ENCODE measurements at places on chromosomes 5 and 9.

- DNase-seq: no peak
These were observed 563.8 kb downstream of the TLE1 start for GRCh38 chr9:81125446-81126092.

GRCh38 chr5:16808021-16808420, 128.1 kb downstream of the MYO10 start:
- DNase-seq: no peak

DNA sequence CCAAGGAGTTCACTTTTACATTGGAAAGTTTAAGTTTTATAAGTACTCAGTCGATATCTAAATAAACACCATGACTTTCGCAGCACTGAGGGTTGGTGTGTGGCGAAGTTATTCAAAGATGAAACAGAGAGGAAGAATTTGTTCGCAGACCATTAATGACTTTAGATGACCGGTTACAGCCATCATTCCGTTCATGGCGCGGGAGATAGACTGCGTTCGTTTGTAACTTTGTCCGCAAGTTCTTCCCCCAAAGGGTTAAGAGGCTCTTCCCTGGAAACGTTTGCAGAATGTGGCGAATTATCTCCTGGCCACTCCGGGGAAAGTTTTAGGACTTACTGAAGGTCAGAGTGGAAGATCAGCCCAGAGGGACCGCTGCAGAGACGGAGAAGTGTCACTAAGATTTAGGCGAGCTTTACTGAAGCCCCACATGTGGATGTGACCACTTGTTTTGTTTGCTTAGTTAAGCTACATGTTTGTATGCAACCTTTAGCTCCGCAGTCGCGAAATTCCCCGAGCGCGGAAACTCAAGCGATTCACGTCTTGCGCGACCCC, 2.2 kb upstream of the FOXD1 start:
- DNase-seq: no peak

GRCh38 chr9:93916358-93916757, 38.8 kb downstream of the BARX1 start:
- DNase-seq: no peak

- DNase-seq: no peak
These were observed 758.4 kb upstream of the SEMA6A start for GRCh38 chr5:117333011-117333410.

DNA sequence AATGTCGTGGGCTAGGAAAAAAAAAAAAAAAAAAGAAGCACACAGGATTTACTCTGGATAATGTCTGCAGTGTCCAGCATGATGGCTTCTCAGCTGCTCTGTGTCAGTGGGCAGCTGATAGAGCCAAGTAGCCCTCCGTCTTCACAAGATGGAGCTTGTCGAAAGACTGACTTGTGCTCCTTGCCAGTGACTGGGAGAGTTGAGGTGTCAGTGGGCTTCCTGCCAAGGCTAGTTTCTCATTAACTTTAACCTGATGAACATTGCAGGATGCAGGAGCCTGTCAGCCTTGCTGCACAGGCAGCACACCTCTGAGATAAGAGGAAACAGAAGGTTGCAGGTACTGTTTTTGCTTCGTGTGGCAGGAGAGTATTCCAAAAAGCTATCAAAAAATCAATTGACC, 171.4 kb upstream of the SGCD start:
- no peak for DNase-seq

DNA sequence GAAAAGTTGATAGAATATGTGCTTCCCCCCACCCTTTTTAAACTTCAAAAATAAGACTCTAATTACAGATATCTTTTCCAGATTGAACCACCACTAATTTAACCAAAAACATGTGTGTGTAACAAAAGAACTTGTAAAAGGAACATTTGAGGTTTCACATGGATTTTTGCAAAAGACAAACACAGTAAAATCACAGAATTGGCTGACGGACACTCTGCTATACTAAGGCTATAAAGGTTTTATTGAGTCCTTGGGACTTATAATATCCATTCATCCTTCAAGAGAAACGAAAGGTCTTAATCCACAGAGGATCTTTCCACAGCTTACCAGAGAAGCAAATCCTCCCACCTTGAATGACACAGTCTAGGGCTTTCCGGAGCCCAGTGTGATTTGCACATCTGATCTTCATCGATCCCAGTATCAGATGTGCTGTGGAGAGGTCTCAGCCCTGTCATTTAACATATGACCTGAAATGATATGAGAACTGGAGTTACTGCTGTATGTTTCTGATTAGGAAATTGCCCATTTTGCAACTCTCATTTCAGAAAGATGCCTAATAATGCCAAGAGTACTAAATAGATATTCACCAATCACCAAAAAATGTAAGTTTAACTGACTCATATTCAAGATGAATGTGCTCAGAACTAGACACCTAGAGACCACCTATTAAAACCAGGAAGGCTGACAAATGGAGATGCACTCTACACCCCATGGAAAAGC, 256.5 kb upstream of the FBXL7 start:
- DNase-seq: no peak

DNA sequence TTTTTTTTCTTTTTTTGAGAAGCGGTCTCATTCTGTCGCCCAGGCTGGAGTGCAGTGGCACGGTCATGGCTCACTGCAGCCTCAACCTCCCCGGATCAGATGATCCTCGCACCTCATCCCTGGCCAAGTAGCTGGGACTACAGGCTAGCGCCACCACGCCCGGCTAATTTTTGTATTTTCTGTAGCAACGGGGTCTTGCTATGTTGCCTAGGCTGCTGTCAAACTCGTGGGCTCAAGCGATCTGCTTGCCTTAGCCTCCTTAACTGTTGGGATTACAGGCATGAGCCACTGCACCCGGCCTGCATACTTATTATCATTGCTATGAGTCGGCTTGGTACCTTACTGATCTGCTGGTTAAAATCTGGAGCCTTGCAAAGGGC, 790 bp upstream of the IARS1 start:
- no peak for DNase-seq

DNA sequence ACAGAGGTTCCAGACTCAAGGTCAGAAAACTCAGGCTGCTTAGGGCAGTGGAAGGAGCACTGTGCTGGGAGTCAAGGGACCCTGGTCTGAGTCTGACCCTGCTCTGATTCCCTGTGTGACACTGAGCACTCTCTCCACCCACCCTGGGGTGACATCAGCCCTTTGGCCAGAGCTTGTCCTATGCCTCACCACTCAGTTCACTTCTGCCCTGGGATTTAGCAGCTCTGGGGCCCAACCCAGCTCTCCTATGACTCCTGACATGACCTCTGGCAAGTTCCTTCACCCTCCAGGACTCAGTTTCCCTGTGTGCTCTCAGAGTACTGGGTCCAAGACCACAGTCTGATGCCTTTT, 63.9 kb downstream of the FAM114A2 start:
- no peak for DNase-seq

- no peak for DNase-seq
These were observed 94.7 kb downstream of the YTHDC2 start for GRCh38 chr5:113608113-113608596.

DNA sequence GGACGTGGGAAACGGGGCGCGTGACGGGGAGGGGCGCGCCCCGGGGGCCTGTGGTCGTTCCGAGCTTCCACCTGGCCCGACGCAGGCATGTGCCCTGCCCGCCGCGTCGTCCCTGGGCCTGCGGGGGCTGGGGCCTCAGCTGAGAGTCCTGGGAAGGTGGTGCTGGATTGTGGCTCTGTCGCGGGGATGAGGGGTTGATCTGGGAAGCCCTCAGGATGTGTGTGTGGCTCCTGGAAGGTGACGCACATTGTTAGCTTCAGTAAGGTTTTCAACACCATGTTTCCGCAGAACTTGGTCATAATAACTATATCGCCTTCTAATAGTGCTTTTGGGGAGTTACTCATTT, 589.1 kb downstream of the MTRR start:
- no peak for DNase-seq

GRCh38 chr5:33934176-33934575, 2.0 kb upstream of the RXFP3 start:
- no peak for DNase-seq

DNA sequence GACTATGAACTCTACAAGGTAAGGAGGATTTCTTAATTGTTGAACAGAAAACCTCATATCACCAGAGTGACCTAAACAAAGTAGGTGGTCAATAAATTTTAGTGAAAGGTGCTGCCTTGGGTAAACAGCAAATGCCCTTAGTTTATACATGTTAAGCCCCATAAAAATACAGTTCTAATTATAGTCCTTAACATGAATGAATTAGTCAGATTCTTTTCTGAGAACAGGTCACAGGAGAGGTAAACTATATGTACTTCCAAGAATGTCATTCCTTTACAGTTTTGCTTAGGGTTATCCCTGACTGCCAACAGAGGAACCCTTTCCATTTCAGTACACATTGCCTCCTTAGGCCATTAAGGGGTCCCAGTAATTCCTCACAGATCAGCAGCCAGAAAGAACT, 64.9 kb downstream of the PLPP1 start:
- DNase-seq: no peak

- no peak for DNase-seq
These were observed 1.2 kb downstream of the B4GALT7 start for GRCh38 chr5:177601126-177601525.

GRCh38 chr9:111034170-111034897, 3.9 kb downstream of the LPAR1 start:
- no peak for DNase-seq

DNA sequence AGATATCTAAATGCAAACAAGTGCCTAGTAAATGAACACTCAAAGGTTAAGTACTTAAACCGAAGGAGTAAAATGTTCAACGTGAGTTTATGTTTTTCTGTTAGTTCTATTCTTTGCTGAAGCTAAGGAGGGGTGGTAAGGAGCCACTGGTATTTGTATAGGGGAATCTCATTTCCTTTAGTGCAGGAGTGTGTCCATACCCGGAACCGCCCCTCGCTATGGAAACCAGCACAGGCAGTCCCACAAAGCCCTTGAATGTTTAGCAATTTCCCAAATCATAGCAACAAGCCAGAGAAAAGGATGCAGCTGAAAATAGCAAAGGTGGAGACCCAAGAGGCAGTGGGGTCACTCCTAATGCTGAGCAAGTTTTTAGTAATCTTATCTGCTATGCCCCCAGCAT, 78.8 kb upstream of the STK32A start:
- no peak for DNase-seq

DNA sequence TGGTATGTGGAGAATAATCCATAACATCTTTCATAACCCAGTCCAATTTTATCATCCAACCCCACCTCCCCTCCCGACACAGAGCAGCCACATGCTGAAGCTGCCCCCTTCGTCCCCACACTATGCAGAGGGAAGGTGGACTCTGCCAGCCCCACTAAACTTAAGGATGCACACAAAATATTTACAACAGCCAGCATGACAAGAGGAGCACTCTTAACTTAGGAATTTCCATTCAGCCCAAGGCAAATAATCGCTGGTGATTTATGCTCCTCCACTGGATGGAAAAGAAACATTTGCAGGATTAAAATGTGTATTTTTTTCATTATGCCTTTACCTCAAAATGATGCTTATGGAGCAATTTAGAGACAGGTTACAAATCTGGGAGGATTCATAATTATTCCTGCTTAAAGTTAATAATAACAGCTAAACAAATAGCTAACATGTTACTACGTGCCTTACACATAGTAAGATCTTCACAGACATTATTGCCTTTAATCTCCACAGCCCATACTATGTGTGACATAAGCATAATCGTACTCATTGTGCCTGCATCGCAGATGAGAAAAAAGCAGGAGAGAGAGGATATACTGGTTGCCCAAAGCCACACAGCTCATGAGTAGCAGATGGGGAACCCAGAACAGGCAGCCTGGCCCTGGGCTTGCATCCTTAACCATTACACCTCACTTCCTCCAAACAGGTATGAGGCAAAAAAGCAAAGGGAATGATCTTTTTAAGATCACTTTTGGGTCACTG, 92.6 kb downstream of the GLIS3 start:
- no peak for DNase-seq

GRCh38 chr5:73793911-73794310, 167.9 kb downstream of the ARHGEF28 start:
- DNase-seq: no peak

DNA sequence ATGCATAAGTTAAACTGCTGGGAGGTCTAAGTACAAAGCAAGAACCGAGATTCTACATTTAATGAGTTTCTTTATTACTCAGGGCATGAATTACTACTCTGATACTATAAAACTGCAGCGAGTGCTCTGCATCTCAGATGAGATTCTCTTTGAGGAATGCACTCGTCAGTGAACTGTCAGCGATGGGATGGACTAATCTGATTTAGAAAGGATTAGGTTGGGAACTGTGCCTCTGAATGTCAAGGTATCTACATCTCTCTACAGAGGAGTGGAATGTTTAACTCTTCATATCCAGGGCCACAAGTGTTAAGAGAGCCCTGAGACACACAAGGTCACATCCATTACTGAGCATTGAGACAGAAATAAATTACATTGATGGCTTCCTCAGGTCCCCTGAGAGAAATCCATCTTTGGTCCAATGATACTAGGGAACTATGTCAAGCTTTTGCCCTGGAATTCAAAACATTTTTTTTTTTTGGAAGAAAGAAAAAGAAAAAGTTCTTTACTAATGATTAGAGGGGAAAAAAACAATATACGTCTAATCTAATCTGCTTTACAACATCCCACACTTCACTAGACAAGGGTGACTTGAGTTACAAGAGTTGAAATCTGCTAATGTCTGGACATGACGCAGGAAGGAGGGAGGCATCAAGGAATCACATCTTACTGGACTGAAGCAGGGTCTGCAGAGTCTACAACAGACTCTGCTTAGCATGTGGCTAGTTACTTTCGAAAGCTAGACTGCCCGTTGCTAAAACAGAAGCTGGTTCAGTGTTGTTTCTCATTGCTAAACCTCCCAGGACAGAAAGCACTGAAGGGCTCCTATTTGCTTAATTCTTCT, 270.0 kb upstream of the TLE4 start:
- no peak for DNase-seq

Data from CD4-positive, alpha-beta T cell treated with Interleukin-6 at 100 ng/mL for 8 hours (primary cell).